ENCODE measurements at places on chromosomes 16 and 17.

- DNase-seq: no peak
Observed at GRCh38 chr17:78226759-78227454, 4.5 kb upstream of the TMEM235 start.

GRCh38 chr17:81664051-81664470 lies 2.3 kb downstream of the OXLD1 start:
- no peak for DNase-seq

DNA sequence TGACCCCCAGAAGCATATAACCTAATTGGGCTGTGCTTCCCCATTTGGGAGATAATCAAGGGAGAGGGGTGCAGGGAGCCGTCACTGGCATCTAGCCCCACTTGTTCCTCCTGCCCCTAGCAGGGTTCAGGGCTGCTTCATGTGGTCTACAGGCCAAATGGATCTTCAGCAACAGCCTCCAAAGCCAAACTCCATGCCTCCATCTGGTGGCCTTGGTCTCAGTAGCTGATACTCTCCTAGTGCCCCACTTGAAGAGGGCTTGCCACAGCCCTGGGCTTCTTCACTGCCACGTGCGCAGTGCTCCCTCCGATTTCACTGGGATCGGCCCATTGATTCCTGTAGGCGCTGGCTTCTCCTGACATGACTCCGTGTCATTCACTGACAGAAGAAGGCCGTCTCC lies 24.6 kb downstream of the LYRM9 start:
- DNase-seq: no peak

GRCh38 chr16:29024278-29024677 lies 39.4 kb downstream of the LAT start:
- no peak for DNase-seq

DNA sequence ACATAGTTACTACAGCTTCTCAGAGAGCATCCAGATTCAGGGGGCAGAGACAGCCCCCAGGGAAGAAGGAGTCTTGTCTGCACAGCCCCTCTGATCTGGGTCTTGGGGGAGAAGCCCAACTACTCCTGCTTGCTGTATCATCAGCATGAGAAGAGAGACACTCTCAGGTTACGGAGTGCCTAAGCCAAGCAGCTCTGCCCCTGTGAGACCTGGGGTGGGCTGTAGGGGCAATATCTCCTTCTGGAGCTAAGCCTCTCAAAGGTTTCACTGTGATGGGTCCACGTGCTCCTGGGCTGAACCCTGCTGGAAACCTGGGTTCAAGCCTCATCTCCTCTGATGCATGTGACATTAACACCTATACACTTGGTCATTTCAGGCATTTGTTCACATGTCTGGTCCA lies 123.2 kb downstream of the CPPED1 start:
- DNase-seq: no peak

DNA sequence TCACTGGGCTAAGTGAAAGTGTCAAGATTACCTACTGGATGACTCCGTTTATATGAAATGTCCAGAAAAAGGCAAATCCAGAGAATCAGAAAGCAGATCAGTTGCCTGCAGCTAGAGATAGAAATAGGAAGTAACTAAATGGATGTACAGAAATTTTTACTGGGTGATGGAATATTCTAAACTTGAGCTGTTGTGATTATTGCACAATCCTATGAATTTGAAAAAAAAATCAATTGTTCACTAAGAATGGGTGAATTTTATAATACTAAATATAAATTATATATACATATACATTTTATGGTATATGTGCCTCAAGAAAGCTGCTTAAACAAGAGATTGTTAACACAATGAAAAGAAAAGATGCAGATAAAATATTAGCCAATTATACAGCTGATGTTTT lies 181.1 kb upstream of the C16orf82 start:
- DNase-seq: no peak

- no peak for DNase-seq
Observed at GRCh38 chr16:81567987-81568748, 123.6 kb downstream of the CMIP start.

- DNase-seq: no peak
Observed at GRCh38 chr16:56382459-56382858, 42.9 kb downstream of the AMFR start.

DNA sequence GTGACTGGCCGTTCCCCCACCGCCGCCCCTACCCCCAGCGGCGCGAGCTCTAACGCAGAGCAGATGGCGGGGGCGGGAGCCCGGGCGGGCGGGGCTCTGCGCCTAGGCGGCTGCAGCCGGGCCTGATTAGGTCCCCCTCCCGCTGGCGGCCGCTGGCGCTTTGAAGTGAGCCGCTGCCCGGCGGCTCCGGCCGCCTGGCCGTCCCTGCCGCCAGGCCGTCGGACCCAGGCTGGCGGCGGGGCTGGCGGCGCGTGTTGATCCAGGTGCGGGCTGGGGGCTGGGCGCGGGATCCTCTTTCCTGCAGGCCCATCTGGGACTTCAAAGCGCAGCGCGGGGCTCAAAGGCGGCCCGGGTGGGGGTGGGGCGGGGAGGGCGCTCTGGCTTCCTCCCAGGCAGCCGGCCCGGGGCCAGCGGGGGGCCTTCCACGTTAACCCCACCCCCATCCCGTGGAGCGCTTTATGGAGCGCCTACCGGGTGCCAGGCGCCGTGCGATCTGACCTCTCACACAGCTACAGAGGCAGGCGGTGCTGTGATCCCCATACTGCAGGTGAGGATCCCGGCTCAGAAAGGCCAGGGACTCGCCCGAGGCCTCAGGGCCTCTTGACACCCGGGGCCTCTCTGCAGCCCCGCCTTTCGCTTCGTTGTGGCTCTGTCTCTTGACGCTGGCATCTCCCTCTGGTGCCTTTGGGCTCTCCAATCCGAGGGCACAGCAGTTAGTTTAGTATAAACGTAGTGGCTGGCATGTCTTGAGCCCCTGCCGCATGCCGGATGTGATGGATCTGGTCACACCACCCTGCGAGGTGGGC lies 80.0 kb upstream of the NKD1 start:
- no peak for DNase-seq

- no peak for DNase-seq
Observed at GRCh38 chr16:4370570-4371356, 885 bp upstream of the VASN start.

- DNase-seq: no peak
Observed at GRCh38 chr17:82173351-82174041, 39.1 kb downstream of the CCDC57 start.

- DNase-seq: no peak
Observed at GRCh38 chr17:38598536-38598935, 7.2 kb downstream of the SRCIN1 start.

- no peak for DNase-seq
Observed at GRCh38 chr16:86635176-86635876, 57.0 kb downstream of the FOXL1 start.

GRCh38 chr16:15482068-15482747 lies 47.8 kb downstream of the BMERB1 start:
- no peak for DNase-seq

DNA sequence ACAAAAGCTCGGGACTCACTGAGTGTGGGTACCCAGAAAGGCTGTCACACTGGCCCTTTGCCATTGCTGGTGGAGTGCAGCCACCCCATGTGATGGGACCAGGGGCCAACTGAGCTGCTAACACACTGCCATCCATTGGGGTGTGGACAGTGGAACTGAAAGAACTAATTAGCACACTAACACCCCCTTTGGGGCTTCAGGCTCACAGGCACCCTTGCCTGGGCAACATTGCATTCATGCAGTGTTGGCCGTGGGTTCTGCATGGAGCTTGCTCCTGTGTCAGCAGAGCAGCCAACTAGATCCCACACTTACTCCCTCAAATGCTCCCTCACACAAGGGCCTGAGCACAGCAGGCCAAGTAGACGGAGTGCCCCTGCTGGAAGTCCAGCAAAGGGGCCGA lies 476.0 kb upstream of the ASIC2 start:
- DNase-seq: no peak

GRCh38 chr16:22624800-22625533 lies 114.3 kb downstream of the NPIPB5 start:
- DNase-seq: no peak

Measured in activated T-helper 2 cell treated with anti-CD3 and anti-CD28 coated beads, Interferon-gamma antibody, Interleukin-2, Interleukin-4, amounts not matched to agents 10 μg/mL and 5 μg/mL and 100 μg/mL, durations not matched to agents 14 hours and 24 hours and 36 hours (primary cell).